ENCODE measurements at places on chromosomes 1 and 21.

- no peak for DNase-seq
Measured at GRCh38 chr1:6905331-6905730, 120.1 kb downstream of the CAMTA1 start.

GRCh38 chr1:117368116-117369108, 1.2 kb downstream of the MAN1A2 start:
- DNase-seq = no peak

DNA sequence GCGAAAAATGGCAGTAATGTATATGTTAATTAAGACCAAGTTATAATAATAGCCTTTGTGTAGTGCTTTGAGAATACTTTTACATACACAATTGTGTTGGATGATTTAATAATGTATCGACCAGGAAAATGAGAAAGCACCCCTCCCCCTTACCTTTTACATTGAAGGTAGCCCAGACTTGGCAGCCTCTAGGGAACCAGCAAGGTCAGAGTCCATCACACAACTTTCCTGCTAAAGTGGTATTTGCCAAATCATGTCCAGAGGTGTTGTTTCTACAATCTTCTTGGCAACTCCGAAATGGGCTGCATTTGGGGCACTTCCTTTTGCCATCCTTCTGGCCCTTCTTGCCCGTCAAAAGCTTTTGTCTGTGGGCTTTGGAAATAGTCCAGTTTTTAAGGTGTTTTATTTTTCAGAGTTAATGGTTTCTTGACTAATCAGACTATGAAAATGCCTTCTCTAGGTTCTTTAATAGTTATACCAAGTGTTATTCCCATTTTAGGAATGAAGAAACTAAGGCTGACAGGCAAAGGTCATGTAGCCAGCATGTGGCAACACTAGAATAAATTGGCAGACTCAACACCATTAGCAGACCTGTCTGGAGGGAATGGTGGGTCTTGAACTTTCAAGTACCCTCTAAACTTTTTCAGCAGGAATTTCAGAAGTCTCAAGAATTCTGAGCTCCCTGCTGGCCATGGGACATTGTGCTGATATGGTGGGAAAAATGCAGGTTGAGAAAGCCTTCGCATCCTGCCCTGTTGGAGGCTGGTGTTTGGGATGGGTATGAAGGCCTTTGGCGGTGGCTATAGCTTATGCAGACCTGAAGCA, 6.8 kb downstream of the ATP1A1 start:
- DNase-seq = no peak

DNA sequence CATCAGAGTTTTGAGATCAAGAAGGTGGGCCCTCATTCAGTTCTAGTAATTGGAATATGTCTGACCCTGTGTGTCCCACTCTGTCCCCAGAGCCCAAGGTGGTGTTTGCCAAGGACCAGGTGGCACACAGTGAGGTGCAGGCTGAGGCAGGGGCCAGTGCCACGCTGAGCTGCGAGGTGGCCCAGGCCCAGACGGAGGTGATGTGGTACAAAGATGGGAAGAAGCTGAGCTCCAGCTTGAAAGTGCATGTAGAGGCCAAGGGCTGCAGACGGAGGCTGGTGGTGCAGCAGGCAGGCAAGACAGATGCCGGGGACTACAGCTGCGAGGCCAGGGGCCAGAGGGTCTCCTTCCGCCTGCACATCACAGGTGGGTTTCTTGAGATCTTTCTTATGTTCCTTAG, 35.2 kb downstream of the OBSCN start:
- DNase-seq = no peak

- DNase-seq = no peak
Measured at GRCh38 chr1:63753591-63753990, 20.2 kb upstream of the ROR1 start.

- DNase-seq = no peak
Measured at GRCh38 chr1:41812051-41812450, 106.7 kb downstream of the HIVEP3 start.

GRCh38 chr1:93129507-93130099, 50.5 kb downstream of the MTF2 start:
- DNase-seq = no peak

DNA sequence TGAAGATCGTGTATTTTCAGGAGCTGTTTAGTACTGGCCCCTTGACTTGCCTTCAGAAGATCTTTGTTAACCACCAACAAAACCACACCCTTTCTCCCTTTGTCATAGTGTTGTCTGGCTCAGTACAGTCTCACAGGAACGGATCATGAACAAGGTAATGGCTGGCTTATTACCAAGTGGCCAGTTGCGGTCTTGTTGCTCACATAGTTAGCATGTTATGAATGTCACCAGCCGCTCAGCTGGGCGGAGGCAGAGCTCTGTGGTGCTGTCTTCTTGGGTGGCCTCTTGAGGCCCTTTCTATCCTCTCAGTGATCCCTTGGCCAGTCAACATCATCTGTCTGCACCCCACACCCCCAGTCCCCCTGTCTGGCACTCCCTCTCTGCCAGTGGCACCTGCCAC, 21.4 kb downstream of the CNIH3 start:
- DNase-seq = no peak
